ENCODE measurements at places on chromosomes 1 and 21. TPM values are rescaled to one million over a fixed set of nuclear protein-coding genes. Genes with fewer than 3 reads are reported as not detected.

Gene USH2A
- 0.03 TPM for polyA plus RNA-seq

Gene C4BPA
- polyA plus RNA-seq = not detected

GRCh38 chr1:23543707-23544443, 12.8 kb upstream of the E2F2 start:
- no peak for DNase-seq

DNA sequence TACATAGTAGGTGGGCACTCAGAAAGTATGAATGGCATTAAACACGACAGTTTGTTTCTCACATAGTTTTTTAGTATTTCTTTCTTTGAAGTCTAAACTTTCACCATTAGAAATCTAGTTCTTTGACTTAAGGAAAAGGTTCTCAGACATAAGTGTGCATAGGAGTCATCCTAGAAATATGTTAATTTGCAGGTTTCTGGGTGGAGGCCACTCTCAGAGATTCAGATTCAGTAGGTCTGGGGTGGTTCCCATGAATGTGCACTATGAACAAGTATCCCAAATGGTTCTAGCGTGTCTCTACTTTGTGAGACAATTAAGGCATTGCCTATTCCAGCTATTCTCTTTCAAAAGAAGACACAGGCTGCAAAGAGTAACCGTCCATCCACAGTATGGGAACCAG, 119.3 kb downstream of the NGF start:
- DNase-seq = no peak

DNA sequence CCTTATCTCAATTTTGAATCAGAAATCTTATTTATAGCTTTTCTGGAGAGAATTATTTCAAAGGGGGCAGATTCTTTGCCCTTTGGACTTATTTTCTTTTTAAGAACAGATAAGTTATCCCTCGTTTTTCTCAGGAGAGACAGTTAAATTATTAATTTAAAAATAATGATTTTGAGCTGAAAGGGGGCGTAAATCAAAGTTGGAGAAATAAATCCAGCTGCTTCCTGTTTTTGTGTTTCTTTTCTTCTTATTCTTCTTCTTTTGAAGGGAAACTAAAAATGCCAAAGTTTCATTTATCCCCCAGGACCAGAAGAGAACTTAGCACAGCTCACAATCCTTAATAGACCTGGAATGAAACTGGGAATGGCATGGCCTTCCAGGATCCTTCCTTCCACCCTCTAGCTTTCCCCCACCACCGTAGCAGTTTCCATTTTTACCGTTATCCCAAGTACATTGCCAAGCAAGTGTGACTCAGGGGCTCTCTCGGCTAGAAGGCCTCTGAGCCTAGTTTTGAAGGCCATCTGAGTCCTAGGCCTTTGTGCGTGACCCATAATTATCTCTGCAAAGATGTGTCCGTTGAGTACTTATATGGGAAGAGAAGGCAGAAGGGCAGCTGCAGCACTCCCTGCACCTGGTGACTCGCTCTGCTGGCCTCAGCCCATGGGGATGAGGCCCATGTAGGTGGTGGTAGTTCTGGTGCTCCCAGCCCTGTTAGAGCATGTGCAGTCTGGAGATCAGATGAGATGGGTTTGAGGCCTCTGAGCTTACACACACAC, 181.7 kb downstream of the ROR1 start:
- no peak for DNase-seq

- no peak for DNase-seq
These were observed 18.8 kb upstream of the GUCA2A start for GRCh38 chr1:42183210-42183956.

DNA sequence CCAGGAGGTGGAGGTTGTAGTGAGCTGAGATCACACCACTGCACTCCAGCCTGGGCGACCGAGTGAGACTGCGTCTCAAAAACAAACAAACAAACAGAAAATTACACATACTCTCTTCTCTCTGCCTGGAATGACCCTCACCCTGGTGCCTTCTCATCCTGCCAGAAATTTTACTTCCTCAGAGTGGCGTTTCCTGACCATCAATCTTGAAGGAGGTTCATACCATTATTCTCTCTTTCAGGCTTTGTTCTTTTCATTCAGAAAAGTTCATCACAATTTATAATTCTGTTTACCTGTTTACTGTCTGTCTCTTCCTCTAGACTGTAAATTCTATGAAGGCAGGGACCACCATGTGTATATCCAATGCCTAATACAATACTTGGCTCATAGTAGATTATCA, 79.3 kb downstream of the RPS6KA1 start:
- no peak for DNase-seq

- no peak for DNase-seq
These were observed 158.6 kb upstream of the C1orf174 start for GRCh38 chr1:4058706-4059105.

DNA sequence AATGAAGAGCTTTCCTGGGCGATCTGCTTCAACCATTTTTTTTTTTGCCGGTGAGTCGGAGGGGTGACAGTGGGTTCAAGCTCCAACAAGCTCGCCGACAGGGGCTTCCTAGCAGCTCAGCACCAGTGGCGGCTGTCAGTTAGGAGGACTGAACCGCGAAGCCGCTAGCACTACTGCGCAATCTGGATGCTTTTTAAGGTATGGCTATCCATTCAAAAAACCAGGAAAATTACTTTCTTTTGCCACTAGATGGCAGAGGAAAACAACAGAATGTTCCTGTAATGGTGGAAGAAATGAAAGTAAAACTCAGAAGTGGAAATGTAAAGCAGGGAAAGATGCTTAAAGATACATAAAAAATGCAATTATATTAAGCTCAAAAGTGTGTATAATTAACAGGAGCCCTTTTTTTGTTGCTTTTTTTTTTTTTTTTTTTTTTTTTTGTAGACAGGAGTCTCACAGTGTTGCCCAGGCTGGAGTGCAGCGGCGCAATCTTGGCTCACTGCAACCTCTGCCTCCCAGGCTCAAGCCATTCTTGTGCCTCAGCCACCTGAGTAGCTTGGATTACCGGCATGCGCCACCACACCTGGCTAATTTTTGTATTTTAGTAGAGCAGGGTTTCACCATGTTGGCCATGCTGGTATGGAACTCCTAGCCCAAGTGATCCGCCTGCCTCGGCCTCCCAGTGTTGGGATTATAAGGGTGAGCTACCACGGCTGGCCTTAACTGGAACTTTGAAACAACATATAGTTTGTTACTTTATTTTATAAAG, 8.5 kb downstream of the KYAT3 start:
- no peak for DNase-seq

Measured in heart left ventricle (tissue), 16 donors.